ENCODE measurements at places on chromosomes 6 and 20. TPM values are rescaled to one million over a fixed set of nuclear protein-coding genes. Genes with fewer than 3 reads are reported as not detected.

The SLC17A3 gene
- 10.4 TPM for total RNA-seq

The DNMT3B gene
- total RNA-seq: 1.6 TPM

The SYNDIG1 gene
- total RNA-seq: not detected

The FAM83C gene
- total RNA-seq: not detected

The HLA-DMB gene
- total RNA-seq: 2.6 TPM

Data from left lobe of liver (tissue), 2 donors.